ENCODE measurements at places on chromosomes 2 and 18. TPM values are rescaled to one million over a fixed set of nuclear protein-coding genes. Genes with fewer than 3 reads are reported as not detected.

The CCDC150 gene
- not detected for polyA plus RNA-seq

The IL1RL1 gene
- not detected for polyA plus RNA-seq

The EDAR gene
- 2.8 TPM for polyA plus RNA-seq

The ACTG2 gene
- not detected for polyA plus RNA-seq

The NAT8 gene
- not detected for polyA plus RNA-seq

The CCBE1 gene
- polyA plus RNA-seq = not detected

The CFAP65 gene
- 0.23 TPM for polyA plus RNA-seq

The FKBP7 gene
- 7.0 TPM for polyA plus RNA-seq

The CD8B2 gene
- polyA plus RNA-seq = 22.9 TPM
